ENCODE measurements at places on chromosomes 1 and 21. TPM values are rescaled to one million over a fixed set of nuclear protein-coding genes. Genes with fewer than 3 reads are reported as not detected.

GLIS1 gene
- total RNA-seq: 0.78 TPM

GRCh38 chr1:201414051-201414738, 7.3 kb downstream of the TNNI1 start:
- DNase-seq: no peak

- DNase-seq: no peak
Measured at GRCh38 chr1:8523666-8524206, 205.8 kb downstream of the SLC45A1 start.

DNA sequence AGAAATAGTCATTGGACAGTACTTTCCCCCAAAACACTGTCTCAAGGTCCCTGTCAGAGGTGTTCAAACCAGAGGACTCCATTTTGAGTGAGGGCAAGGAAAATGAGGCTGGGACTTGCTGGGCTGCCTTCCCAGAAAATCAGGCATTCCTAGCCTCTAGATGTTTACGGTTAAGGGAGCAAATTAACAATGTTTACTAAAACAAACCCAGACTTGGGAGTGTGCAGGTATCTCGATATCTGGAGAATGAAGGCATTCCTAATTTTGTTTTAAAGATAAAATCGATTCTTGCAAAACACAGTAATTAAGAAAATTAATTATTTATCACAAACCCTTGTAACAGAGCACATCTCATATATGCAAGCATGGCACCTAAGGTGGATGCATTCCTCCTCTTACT, 48.9 kb upstream of the CITED4 start:
- DNase-seq: no peak

- peak; percentile 59 for DNase-seq
Measured at GRCh38 chr1:26284597-26285347, 4.9 kb downstream of the SH3BGRL3 start.

- peak; percentile 29 for DNase-seq
Measured at GRCh38 chr1:117534995-117535467, 70.8 kb upstream of the TENT5C start.

DNA sequence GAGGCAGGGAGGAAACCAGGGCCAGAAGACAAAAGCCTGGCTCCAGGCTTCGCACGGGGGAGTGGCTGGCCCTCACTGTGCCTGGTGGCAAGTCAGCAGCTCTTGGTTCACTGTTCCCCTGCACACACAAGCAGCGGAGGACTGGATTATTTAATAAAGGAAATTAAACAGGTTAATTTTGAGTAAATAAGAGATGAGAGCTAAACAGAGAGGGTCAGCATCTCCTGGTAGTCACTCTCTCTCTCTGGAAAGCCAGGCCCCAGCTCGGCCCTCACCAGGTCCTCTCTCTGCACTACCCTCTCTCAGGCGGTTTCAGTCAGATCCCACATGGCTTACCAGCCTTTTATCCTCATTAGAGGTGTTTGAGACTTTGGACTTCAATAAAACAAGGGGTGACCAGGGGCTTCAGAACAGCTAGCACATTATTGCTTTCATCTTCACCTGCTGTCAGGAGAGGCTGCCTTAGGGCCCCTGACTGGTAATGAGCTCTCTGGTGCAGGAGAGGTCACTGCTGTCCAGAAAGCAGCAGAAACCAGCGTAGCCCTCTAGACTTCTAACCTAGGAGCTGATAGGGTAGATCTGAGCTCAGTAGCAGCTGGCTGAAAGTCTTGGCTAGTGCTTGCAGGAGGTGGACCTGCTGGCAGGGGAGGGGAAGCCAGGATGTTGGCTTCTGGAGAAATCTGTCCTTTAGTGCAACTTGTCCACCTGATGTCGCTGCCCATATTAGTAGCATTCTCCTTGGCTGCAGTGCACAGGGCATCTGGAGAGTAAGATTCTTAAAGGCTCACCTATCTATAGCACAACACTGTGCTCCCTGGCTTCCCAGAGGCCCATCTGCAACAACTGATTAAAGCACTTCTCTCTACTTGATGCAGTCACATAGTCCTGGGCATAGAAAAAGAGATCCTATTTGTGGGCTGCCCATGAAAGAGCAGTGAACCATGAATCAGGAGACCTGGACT, 45.9 kb downstream of the SYT6 start:
- DNase-seq: no peak

INSRR gene
- not detected for total RNA-seq

GRCh38 chr1:245742896-245743295, 588.1 kb downstream of the KIF26B start:
- no peak for DNase-seq

LCA5L gene
- total RNA-seq: 2.0 TPM

OR2AK2 gene
- not detected for total RNA-seq

TOMM20 gene
- total RNA-seq: 147 TPM

- no peak for DNase-seq
Measured at GRCh38 chr1:61853583-61853982, 111.3 kb downstream of the PATJ start.

ESRRG gene
- total RNA-seq: 0.28 TPM

DNA sequence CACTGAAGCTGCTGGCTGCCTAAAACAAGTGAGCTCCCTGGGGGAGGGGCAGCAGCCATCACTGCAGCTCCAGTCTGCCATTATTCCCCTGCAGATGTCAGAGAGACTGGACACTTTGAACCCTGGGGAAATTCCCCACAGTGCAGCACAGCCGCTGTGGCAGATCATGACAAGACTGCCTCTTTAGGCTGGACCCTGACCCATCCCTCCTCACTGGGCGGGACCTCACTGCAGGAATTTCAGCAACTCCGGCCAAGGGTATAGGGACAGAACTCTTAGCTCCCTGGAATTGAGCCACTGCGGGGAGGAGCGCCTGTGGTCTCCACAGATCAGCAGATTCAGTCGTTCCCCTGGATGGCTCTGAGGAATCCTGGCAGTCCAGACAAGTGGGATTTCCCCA, 964.6 kb downstream of the BRINP3 start:
- no peak for DNase-seq

DNA sequence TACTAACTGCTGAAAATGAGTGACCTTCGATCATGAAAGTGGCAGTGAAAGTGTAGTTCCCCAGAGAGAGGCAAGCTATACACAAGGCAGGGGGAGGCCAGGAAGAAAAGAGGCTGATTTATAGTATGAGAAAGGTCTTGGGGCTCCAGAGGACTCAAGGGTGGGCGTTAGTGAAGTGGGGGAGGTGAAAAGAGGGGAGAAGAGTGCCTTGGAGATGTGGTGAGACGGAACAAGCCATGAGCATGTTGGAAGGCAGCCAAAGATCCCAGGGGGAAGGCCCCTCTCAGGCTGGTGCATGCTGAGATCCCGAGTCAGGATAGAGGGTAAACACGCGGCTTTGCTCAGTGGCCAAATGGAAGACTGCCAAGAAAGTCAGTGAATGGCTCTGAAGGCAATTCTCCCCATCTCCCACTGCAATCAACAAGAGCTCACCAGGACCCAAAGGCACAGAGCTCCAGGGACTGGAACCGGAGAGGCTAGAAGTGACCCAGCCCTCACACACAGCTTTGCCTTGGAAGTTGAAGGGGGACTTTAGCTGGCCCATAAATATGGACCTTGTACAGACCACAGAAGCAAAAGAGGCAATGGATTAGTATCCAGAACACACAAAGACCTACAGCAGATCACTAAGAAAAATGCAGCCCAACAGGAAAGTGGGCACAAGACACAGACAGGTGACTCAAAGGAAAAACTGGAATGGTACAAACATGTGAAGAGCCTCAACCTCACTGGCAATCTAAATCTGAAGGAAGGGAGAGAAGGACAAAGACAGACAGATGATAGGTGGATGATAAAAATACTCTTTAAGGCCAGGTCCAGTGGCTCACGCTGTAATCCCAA, 49.6 kb downstream of the HSF2BP start:
- no peak for DNase-seq

- DNase-seq: no peak
Measured at GRCh38 chr1:3713840-3714239, 38.4 kb upstream of the CCDC27 start.

DNA sequence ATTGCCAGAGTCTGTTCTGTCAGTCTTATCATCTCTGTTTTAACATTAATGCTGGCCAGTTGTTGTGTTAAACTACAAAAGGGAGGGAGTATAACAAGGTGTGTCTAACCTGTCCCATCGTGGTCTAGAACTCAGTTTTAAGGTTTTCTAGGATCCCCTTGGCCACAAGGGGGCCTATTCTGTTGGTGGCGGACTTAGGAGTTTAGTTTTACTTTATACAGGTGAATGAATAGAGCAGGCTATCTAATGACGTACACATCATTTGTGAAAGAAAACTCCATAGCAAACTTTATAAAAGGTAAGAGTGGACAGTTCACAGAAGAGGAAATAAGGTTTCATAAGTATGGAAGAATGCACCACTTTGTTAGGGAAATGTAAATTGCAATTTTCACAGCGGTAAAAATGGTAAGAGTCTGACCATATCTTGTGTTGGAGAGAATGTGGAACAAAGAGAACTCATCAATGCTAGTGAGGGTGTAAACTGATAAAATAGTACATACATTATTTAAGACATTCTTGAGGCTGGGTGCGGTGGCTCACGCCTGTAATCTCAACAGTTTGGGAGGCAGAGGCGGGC, 2.5 kb upstream of the ATF6 start:
- no peak for DNase-seq

ITGB2 gene
- 58.3 TPM for total RNA-seq

- no peak for DNase-seq
Measured at GRCh38 chr1:39689635-39690034, 1.6 kb downstream of the HPCAL4 start.

- DNase-seq: no peak
Measured at GRCh38 chr1:201883786-201884185, 4.9 kb upstream of the SHISA4 start.

ESPN gene
- total RNA-seq: 1.9 TPM

RAD54L gene
- 1.1 TPM for total RNA-seq

- DNase-seq: no peak
Measured at GRCh38 chr1:156229809-156230472, 12.0 kb upstream of the BGLAP start.

- DNase-seq: no peak
Measured at GRCh38 chr1:65813956-65814355, 21.3 kb downstream of the PDE4B start.

- DNase-seq: no peak
Measured at GRCh38 chr1:25003457-25004190, 73.5 kb upstream of the RUNX3 start.

CLDN17 gene
- not detected for total RNA-seq

DNA sequence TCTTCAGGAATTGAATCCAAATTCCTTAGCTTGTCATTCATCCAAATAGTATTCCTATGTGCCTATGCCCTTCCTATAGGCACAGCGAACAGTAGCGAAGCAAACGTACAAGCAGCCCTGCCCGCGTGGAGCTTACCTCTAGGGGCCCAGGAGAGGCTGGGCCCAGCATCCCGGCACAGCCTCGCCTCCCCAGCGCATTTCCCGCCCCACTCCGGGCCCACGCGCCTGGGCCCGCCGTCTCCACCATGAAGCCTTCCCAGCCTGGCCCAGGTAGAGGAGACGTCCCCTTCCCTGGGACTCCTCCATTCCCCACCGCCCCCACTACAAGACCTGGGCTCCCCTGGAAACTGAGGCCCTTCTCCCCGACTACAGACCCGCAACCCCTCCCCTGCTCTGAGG, 245 bp upstream of the TMEM269 start:
- no peak for DNase-seq

DNA sequence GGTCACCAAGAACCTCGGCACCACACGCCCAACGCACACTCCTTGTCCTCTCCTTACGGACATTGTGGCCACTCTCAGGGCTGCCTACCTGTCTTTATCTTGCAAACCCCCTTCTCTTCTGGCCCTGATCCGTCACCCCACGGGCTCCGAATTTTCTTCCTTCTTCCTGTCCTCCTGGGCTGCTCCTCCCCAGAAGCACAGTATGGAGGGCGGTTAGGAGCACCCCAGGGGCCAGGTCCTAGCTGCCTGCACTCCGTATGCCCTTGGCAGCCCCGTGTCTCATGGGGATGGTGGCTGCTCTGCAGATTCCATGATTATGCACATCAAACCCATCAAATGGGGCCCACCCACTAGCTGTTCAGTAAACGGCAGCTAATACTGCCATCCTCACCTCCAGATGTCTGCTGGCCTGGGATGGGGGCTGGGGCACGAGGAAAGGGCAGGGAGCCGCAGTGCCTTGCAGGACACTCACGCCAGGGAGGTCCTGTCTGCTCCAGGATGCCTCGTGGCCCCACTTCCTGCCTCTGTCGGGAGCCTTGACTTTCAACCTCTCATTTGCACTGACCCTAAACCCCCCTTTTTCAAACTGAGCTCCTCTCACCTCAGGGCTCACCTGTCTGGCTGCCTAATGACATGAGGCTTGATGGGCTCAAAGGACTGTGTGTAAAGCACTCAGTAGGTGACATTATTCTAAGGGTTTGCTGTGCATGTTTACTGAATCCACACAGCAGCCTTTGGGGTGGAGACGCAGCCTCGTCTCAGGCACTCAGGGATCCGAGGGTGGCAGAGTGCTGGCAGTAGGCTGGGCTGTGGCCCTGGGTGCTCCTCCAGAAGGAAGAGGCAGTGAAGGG, 4.4 kb downstream of the TTC34 start:
- no peak for DNase-seq

DNA sequence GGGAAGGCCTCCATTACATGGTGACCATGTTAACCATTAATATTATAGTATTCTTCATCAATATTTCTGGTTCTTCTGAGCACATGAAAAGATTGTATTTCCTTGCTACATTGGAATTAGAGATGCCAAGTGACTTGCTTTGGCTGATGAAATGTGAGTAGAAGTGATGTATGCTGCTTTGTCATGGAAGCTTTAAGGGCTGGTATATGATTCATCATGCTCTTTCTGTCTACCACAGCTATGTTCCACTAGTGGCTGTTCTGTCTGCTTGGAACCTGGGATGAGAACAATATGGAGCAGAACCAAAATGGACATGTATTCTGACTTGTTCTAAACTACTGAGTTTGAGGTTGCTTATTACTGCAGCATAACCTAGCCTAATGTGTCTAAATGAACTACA, 163.3 kb downstream of the TM2D1 start:
- DNase-seq: no peak

MOV10 gene
- 61.1 TPM for total RNA-seq

GRCh38 chr1:213829780-213830179, 158.0 kb upstream of the PROX1 start:
- no peak for DNase-seq

DNA sequence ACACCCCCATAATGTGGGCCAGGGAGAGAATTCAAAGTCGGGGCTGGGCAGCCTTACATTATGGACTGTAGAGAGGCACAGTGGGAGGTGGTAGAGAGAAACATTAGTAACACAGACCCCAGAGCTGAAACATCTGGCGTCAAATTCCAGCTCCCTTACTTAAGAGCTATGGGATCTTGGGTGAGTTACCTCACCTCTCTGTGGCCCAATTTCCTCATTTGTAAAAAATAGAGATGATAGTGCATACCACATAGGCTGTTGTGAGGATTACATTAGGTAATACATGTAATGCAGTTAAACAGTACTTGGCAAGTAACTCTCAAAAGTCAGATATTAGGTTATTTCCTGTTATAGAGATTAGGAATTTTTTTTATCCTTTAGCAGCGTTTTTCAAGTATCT, 160.5 kb upstream of the KIAA0040 start:
- DNase-seq: no peak

GRCh38 chr1:60935599-60936110, 146.7 kb upstream of the NFIA start:
- no peak for DNase-seq

OR2L5 gene
- total RNA-seq: not detected

Measured in ovary (tissue), 10 donors.